CD4-positive, CD25-positive, alpha-beta regulatory T cell (primary cell): ENCODE measurements at places on chromosomes 16 and 17. TPM values are rescaled to one million over a fixed set of nuclear protein-coding genes. Genes with fewer than 3 reads are reported as not detected.
A peak's percentile ranks its signal among the peaks of the same experiment; 100 is the strongest.

Gene ACSM5
- total RNA-seq: not detected

Gene MYOCD
- not detected for total RNA-seq

Gene CXCL16
- total RNA-seq: 7.3 TPM

Gene RASD1
- 0.72 TPM for total RNA-seq

Gene SLC13A5
- total RNA-seq: not detected

Gene PRRT2
- 1.9 TPM for total RNA-seq

Gene MYO15A
- 0.81 TPM for total RNA-seq

Gene HAP1
- total RNA-seq: 2.1 TPM

GRCh38 chr17:17751489-17752088 lies 70.3 kb downstream of the RAI1 start:
- no peaks in the 10 kb centered on the region for H3K27me3 ChIP-seq
- peaks cover 59% of the 10 kb centered on the region for H3K4me1 ChIP-seq
- peak; percentile 47 for DNase-seq
- no peaks in the 10 kb centered on the region for H3K36me3 ChIP-seq

DNA sequence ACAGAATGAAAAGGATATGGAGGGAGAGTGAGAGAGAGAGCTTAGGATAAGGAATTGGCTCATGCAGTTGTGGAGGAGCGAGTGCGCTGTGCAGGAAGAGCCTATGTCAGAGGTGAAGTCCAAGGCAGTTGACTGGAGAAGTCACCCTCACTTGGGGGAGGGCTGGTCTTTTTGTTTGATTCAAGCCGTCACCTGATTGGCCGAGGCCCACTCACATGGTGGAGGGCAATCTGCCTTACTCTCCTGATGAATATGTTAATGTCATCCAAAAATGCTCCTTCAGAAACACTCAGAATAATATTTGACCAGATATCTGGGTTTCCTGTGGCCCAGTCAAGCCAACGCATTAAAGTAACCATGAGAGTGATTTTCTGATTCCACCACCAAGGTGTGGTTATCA lies 131.7 kb downstream of the KATNIP start:
- no peak for DNase-seq
- H3K27me3 ChIP-seq: no peaks in the 10 kb centered on the region
- H3K36me3 ChIP-seq: peaks cover 18% of the 10 kb centered on the region
- no peak overlapping the region for H3K4me3 ChIP-seq
- no peaks in the 10 kb centered on the region for H3K4me1 ChIP-seq
- H3K27ac ChIP-seq: no peak overlapping the region

DNA sequence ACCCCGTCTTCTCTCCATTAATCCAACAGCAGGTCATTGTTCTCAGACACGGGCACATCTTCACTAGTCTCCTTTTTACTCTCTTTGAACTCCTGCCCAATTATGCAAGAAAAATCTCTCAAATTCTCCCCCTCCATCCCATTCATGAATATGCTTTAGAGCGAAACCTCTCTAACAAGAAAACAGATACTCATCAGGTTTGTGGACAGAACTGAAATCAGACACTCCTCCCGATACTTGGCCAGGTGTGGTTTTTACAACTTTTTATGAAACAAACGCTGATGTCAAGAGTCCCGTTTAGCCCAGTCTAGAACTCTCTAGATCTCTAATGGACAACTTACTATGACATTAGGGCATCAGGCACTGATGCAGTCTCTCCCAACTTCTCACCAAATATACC lies 40.9 kb downstream of the PIK3R5 start:
- H3K27ac ChIP-seq: no peak overlapping the region
- H3K4me3 ChIP-seq: peak overlapping the region; percentile 16
- H3K36me3 ChIP-seq: peaks cover 38% of the 10 kb centered on the region
- H3K4me1 ChIP-seq: peaks cover 10% of the 10 kb centered on the region

GRCh38 chr17:56936697-56937322 lies 23.0 kb upstream of the TRIM25 start:
- H3K4me3 ChIP-seq: no peak overlapping the region
- no peaks in the 10 kb centered on the region for H3K27me3 ChIP-seq
- no peak for DNase-seq
- no peak overlapping the region for H3K27ac ChIP-seq
- peaks cover 57% of the 10 kb centered on the region for H3K36me3 ChIP-seq
- H3K4me1 ChIP-seq: no peaks in the 10 kb centered on the region

DNA sequence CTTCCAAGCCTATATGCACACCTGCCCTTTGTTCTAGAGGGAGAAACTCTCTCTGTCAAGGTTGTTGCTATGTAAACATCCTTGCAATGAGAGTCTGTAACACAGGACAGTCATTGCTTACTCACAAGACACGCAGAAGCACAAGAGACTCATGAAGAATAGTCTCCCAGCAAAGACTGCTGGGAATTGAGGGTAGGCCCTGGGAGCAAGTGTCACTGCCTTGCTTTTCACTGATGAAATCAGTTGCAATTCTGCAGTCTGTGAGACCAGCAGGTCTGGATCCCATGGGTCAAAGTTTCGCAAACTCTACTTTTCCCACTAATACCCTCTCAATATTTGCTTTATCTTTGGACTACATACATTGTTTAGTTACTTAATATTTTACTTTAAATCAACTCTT lies 177.4 kb downstream of the FTO start:
- no peaks in the 10 kb centered on the region for H3K27me3 ChIP-seq
- no peaks in the 10 kb centered on the region for H3K4me1 ChIP-seq
- no peak for DNase-seq

DNA sequence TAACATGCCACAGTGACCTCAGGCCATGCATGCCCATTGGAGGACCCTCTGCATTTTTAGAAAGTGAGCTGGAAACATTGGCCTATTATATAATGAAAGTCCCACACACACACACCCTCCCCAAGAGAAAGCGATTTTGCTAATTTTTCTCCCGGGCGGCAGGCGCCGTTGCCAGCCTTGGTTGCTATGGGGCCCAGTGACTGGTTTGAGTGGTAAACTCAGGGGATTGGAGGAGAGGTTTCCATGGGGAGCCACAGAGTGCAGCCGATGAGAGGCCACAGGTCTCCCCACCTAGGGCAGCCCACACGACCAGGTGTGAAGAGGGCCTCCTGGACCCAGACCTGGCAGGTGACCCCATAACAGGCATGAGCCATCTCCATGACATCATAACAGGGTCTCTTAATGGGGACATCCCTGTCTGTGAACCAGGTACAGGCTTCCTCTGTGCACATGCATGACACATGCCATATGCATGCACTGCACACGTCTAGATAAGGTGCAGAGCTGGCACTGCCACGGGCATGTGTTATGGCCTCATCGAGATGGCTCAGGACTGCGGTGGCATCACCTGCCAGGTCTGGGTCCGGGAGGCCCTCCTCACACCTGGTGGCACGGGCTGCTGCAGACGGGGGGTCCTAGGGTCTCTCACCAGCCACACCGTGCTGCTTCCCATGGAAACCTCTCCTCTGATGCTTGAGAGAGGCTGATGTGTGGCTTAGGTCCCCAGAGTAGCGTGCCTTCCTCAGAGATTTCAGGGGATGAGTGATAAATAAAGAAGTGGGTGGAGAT lies 144.1 kb downstream of the RBFOX3 start:
- no peak overlapping the region for H3K4me3 ChIP-seq
- no peaks in the 10 kb centered on the region for H3K27me3 ChIP-seq
- no peaks in the 10 kb centered on the region for H3K4me1 ChIP-seq
- no peak overlapping the region for H3K27ac ChIP-seq
- no peak for DNase-seq

GRCh38 chr17:78458091-78458490 lies 79.6 kb downstream of the PGS1 start:
- H3K36me3 ChIP-seq: no peaks in the 10 kb centered on the region
- H3K4me1 ChIP-seq: no peaks in the 10 kb centered on the region
- no peak overlapping the region for H3K27ac ChIP-seq
- DNase-seq: no peak
- H3K27me3 ChIP-seq: no peaks in the 10 kb centered on the region
- no peak overlapping the region for H3K4me3 ChIP-seq

DNA sequence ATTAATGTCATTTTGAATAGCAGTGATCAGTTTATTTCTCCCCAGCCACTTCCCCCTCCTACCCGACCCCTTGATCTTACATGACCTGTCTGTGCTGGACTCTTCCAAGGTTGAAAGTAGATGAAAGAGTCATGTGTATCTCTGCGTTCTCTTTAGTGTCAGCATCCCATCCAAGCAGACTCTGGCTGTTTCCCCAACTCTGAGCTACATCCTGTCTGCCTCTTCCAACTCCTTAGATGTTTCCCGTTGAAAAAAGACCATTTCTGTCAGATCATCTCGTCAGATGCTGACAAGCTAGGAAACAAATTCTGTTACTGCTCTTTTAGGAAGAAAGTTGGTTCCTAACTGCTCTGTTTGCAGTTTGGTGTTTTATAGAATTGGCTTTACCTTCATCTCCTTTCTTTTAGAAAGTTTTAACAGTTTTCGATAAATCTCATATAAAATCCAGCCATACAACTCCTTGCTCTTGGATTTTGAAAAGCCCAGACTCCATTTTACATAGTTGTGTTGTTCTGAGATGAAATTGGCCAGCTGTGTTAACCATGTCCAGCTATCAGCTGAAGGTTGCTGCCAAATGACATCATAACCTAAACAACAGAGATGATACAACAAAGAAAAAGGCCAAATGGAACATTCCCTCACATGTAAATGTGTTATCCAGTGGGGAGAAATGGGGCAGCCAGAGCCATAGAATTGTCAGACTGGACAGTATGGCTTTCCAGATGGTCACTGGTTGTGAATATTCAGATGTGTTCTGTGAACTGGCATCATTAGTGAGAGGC lies 43.5 kb downstream of the CYB561 start:
- no peak overlapping the region for H3K4me3 ChIP-seq
- no peak overlapping the region for H3K27ac ChIP-seq
- H3K27me3 ChIP-seq: no peaks in the 10 kb centered on the region

DNA sequence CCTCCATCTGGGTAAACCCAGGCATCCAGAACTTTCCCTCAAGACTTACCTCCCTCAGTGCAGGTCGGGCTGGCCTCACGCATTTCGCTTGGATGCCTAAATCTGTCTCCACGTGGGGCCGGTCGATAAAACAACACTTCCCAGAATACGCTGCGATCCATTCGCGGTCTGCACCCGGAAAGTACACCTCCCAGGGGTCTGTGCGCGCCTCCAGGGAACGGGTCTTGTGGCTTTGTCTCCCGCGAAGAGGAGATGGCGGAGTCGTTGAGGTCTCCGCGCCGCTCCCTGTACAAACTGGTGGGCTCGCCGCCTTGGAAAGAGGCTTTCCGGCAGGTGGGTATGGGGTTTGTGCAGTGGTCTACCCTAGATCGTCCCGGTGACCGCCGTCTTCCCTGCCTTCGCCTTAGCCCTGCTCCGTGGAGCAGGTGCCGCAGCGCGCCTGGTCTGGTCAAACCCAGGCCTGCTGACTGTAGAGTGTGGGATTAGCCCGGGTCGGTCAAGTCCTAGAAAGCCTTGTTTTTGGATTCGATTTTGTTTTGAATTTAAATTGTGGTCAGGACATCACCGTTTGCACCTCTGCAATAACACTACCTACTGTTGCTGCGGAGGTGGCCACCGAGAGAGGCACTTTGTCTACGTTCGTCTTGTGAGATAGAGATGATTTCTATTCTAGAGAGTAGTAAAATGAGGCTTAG lies at the start of gene RPAIN:
TSS of gene RPAIN (plus strand) at position 224 of the 695 bp plus-strand sequence. CDS start at position 253, 29 bp downstream.
- peaks cover 43% of the 10 kb centered on the region for H3K4me1 ChIP-seq
- peak within 1 kb of the TSS; percentile 99 for H3K27ac ChIP-seq
- H3K27me3 ChIP-seq: no peaks in the 10 kb centered on the region

- no peak overlapping the region for H3K27ac ChIP-seq
- no peaks in the 10 kb centered on the region for H3K4me1 ChIP-seq
- H3K27me3 ChIP-seq: no peaks in the 10 kb centered on the region
- H3K36me3 ChIP-seq: no peaks in the 10 kb centered on the region
Observed at GRCh38 chr17:32917842-32918241, 10.1 kb upstream of the TMEM98 start.

DNA sequence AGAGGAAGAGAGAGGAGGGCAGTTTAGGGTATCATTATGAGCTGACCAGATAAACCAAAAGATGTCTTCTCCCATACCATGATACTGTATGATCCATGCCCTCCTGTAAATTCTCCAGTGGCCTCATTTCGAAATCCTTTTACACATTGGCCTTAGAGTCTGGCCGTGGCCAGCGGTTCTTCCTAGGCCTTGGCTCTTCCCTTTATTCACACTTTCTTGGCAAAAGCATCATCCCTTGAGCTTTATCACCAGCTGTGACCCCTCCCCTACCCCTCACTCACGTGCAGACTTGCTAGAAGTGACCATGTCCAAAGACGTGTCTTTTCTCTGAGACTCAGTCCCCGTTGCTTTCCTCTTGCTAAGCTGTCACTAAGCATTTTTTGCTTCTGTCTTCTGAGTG lies 22.8 kb downstream of the KATNIP start:
- H3K27me3 ChIP-seq: no peaks in the 10 kb centered on the region
- no peak overlapping the region for H3K27ac ChIP-seq
- DNase-seq: no peak
- H3K4me1 ChIP-seq: no peaks in the 10 kb centered on the region
- H3K4me3 ChIP-seq: no peak overlapping the region

DNA sequence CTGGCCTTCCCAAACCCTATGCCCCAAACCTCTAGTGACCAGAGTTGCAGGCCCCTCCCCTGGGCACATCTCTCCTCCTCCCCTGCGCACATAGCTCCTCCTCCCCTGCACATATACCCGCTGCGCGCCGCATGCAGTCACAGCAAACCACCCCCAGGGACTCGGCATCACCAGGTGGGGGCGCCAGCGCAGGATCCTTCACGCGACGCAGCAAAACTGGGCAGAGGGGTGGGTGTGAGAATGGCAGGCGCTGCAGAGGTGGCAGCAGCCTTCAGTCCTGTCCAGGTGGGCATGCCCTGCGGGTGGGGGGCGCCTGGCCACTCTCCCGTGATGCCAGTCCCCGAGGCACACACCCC lies 5.6 kb downstream of the CORO6 start:
- DNase-seq: peak; percentile 89
- no peaks in the 10 kb centered on the region for H3K27me3 ChIP-seq
- peak overlapping the region; percentile 70 for H3K27ac ChIP-seq
- H3K4me1 ChIP-seq: peaks cover 64% of the 10 kb centered on the region

GRCh38 chr17:75241996-75242460 lies 19.4 kb downstream of the GGA3 start:
- H3K36me3 ChIP-seq: peaks cover 82% of the 10 kb centered on the region
- DNase-seq: no peak
- H3K27ac ChIP-seq: no peak overlapping the region
- H3K4me3 ChIP-seq: no peak overlapping the region
- peaks cover 7% of the 10 kb centered on the region for H3K4me1 ChIP-seq

DNA sequence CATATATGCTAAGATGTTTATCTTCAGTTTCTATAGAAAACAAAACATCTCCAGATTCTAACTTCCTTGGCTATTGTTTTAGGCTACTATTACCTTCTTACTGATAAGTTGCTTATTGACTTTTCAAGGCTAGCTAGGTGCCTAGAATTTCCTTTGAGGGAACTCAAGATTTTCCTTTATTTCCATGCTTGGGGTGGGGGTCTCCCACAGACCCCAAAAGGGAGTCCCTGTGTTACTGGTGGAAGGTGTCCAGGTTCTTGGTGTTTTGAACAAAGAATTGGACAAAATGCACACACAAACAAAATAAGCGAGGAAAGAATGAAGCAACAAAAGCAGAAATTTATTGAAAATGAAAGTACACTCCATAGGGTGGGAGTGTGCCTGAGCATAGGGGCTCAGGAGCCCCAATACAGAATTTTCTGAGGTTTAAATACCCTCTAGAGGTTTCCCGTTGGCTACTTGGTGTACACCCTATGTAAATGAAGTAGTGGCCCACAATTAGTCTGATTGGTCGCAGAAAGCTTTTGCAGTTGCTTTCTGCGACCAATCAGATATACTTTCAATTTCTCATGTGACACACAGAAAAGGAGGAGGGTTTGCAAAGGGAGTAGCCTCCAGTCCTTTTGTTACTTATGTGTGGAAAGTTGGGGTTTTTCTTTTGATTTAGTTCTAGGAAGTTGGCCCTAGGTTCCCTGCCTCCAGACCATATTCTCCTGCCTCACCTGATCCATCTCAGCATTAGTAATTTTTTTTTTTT lies 67.5 kb downstream of the MARF1 start:
- no peaks in the 10 kb centered on the region for H3K4me1 ChIP-seq
- no peak overlapping the region for H3K4me3 ChIP-seq
- H3K27ac ChIP-seq: no peak overlapping the region
